ENCODE measurements at places on chromosomes 12 and 14.

GRCh38 chr14:66401449-66402095 is 84.6 kb upstream of the CCDC196 start:
- no peak for DNase-seq

- peak; percentile 54 for DNase-seq
Observed at GRCh38 chr14:24436355-24437019, 6.1 kb downstream of the SDR39U1 start.

DNA sequence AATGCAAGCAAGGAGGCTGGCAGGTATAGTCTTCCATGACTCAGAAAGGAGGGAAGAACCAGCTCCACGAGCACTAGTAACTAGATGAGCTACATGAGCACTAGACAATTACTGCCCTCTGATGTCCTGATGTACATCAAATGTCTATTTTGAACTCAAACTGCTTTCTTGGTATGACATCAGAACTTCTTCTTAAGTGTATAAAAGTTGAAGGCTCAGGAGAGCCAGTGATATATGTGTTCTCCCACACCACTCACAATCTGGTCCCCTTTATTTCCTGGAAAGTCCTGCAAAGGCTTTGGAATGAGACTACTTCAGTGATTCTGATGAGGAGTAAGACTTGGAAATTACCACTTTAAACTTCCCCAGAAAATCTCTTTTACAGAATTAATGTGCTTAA is 18.5 kb upstream of the DHRS7 start:
- DNase-seq = no peak

DNA sequence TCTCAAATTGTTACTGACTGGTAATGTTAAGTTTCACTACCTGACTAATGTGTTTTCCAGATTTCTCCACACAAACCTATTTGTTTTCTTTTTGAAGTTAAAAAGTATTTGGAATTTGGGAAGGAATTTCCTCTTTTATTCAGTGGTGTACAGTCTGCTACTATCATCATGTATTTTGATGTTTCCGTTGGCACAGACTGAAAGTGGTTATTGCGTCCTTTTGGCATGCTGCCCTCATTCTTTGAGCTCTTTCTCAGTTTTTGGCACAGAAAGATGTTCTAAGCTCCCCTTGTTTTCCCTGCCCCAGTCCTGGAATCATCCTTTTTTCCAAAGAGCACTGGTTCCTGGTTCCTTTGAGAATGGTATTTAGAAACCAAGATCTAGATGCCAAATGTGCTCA is 31.4 kb upstream of the RTRAF start:
- DNase-seq = no peak

DNA sequence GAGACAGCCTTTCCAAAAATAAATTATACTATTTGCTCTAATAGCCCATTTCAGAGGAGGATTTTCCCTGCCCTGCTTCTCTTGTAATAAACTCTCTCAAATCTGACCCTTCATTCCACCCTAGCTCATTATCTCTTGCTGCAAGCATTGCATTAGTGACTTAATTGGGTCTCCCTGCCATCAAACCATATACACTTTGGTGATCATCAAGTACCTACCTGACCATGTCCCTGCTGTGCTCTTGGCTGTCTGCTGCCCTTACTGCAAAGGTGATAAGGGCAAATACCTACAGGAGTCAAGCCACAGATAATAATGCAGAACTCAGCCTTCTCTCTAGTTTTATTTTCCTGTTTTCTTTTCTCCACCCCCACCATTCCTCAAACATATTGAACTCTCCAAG is 88.4 kb downstream of the LIN7A start:
- DNase-seq = no peak

DNA sequence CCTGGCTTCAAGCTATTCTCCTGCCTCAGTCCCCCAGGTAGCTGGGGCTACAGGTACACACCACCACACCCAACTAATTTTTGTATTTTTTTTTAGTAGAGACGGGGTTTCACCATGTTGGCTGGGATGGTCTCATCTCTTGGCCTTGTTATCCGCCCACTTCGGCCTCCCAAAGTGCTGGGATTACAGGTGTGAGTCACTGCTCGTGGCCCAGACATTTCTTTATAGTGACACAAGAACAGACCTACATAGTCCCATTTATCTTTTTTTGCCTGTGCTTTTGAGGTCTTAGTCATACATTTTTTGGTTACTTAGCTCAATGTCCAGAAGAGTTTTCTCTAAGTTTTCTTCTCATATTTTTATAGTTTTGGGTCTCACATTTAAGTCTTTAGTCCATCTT is 247.4 kb downstream of the SYT10 start:
- no peak for DNase-seq

GRCh38 chr14:66804141-66804540 is 296.2 kb downstream of the GPHN start:
- DNase-seq = no peak

GRCh38 chr12:55694651-55695050 is 13.1 kb downstream of the ITGA7 start:
- DNase-seq = no peak

GRCh38 chr12:46548605-46549071 is 176.1 kb upstream of the SLC38A2 start:
- DNase-seq = no peak

- DNase-seq = peak; percentile 36
Observed at GRCh38 chr12:67982164-67982563, 7.1 kb upstream of the IFNG-AS1 start.

DNA sequence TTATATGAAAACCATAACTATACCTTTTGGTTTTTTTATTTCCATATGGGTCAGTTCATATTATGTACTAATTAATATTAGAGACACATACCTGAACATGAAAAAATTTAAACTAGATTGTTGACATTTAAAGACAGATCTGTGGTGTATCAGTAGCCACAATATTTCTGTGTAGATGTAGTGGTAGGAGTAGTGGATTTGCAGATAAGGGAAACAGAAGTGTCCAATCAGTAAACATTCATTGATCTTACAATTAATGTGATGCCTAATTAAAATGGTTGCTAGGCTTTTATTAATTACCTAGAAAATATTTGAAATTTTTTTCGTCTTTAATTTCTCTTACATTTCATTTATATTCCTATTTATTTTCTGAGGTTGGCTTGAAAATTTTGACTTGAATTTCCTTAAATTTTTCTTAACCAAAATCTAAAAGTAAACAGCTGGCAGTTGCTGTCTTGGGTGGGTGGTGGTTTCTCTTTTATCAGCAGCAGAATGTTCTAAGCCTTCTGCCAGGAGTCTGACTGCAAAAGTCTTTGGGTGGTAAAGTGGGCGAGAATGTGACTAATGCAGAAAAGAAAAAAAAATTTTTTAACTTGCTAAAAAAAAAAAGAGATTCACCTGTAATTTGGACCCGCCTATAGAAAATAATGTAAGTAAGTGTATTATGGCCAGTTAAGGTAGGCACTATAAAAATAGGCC is 2.4 kb downstream of the FGFR1OP2 start:
- no peak for DNase-seq

DNA sequence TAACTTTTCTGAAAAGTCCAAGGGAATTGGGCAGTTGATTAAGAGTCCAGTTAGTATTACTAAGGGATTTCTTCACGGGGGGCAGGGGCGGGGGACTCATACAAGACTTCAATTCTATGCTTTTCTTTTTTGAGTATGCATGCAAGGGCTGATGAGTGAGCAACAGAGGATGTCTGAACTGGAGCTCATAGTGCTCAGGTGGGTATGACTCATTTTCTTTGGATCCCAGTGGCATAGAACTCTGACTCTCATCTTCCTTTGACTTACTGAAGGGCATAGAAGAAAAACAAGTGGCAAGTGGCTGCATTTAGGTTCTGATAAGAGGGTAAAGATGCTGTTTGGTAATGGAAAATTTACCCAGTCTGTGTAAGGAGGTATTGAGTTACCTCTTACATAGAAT is 749.2 kb downstream of the NOVA1 start:
- no peak for DNase-seq

DNA sequence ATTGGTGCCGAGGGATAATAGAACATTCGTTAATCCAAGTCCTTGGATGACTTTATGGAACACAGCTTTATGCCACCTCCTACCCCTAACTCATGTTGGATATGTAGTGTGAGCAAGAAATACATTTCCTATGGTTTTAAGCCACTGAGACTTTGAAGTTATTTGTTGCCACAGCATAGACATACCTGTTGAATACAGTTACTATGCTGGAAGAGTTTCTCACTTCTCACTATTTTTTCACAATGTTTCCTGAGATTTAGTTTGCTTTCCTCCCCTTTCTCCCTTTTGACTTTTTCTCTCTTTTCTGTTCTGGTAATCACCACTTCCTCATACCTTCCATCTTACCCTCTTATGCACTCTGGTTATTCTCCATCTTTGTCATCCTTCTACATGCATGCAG is 7.5 kb upstream of the CLEC4E start:
- DNase-seq = no peak

GRCh38 chr12:69703146-69703642 is 4.1 kb upstream of the BEST3 start:
- no peak for DNase-seq

- DNase-seq = no peak
Observed at GRCh38 chr14:20486684-20487395, 17.6 kb downstream of the PNP start.

DNA sequence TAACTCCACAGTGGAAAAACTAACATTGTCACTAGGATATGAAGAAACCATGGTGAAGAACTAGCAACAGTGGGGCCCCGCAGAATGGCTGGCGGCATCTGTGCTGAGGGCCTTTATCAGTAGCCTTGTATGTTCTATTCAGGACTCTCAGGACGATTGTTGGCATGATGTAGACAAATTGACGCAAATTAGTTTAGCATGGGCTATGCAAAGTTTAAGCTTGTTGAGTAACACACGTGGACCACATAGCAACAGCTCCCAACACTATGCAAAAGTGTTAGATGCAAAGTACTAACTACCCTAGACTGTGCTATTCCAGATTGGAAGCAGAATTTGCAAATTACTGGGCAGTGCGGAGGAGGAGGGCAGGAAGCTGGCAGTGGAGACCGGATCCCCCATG is 38.2 kb upstream of the TMEM263 start:
- DNase-seq = no peak

- DNase-seq = no peak
Observed at GRCh38 chr12:20494851-20495250, 126.5 kb downstream of the PDE3A start.

DNA sequence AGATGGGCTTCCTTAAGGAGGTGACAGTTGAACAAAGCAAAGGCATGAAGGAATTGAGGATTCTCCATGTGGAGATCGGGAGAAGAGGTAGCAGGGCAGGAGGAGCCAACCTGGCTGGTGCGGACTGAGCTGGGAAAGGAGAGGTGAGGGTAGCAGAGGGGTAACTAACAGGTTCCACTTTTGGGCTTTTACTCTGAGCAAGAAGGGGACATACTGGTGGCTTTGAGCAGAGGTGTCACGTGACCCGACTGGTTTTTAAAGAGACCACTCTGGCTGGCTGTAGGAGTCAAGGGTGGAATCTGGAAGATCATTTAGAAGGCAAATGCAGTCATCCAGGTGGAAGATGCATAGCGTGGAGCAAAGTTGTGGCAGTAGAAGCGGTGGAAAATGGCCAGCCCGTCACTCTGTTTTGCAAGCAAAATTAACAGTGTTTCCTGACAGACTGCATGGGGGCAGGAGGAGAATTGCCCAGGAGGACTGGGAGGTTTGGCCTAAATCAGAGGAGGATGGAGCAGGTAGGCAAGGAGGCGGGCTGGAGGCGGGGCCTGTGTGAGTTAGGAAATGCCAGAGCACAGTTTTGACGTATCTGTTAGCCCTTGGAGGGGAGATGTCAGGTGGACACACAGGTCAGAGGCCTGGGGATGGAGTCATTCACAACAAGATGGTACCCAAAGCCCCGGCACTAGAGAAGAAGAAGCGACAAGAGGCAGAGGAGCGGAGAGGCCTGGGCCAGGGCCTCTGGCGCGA is 156.3 kb upstream of the FKBP4 start:
- no peak for DNase-seq

GRCh38 chr14:50402965-50403364 is 6.3 kb upstream of the CDKL1 start:
- DNase-seq = no peak

DNA sequence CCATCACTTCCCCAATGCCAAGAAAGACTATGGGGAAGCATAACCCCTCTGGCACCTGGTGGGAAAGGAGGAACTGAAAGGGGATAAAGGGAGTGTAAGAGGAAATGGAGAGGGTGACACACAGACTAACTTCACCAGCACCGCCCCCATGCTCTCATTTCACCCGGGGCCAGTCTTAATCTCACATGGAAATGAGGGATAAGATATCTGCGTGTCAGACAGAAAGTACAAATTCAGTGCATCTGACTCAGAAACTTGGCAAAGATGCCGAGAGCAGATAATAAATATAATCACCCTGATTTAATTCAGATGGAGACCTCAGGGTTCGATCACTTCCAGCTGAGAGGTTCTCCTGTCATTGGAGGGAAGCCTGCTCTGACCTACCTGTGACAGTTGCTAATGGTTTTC is 191.6 kb downstream of the DUSP6 start:
- no peak for DNase-seq

DNA sequence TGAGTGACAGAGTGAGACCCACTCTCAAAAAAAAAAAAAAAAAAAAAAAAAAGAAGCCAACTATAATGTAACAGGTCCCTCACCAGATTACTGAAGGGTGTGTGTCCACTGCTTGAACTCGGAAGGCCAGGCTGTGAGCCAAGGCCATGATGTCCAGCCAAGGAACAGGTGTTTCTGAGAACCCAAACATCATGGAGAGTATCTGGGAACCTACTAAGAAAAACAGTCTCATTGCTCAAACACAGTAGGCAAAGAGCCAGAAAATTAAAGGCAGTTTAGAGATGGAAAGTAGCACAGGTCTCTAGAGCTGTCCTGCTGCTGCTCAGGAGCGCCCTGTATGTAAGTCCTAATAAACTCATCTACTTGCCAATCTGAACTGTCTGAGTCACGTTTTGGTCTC is 12.5 kb upstream of the MAP4K5 start:
- DNase-seq = no peak

GRCh38 chr14:64265222-64265621 is 28.9 kb downstream of the ESR2 start:
- no peak for DNase-seq

GRCh38 chr12:66636771-66637170 is 42.1 kb downstream of the GRIP1 start:
- no peak for DNase-seq

DNA sequence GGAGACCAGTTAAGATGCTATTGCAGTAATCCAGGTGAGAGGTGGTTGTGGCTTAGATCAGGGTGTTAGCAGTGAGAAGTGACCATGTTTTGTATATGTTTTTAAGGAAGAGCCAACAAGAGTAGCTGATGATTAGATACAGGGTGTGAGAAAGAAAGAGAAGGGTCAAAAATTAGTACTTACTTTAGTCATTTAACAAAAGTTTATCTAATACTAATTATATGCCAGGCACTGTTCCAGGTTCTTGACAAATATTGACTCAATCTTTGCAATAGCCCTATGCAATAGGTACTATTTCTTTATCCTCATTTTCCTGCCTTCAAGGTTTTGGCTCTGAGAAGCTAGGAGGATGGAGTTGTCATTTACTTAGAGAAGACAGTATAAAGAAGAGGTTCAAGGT is 70.2 kb downstream of the SSPN start:
- DNase-seq = no peak

- no peak for DNase-seq
Observed at GRCh38 chr14:92657457-92658142, 90.8 kb downstream of the LGMN start.

GRCh38 chr12:10395390-10395998 is 5.7 kb upstream of the KLRK1 start:
- no peak for DNase-seq

GRCh38 chr14:103594265-103594664 is 31.5 kb downstream of the COA8 start:
- DNase-seq = no peak
